ENCODE measurements at places on chromosomes 3 and 15.

- DNase-seq = no peak
Observed at GRCh38 chr3:171384101-171384891, 75.9 kb downstream of the TNIK start.

DNA sequence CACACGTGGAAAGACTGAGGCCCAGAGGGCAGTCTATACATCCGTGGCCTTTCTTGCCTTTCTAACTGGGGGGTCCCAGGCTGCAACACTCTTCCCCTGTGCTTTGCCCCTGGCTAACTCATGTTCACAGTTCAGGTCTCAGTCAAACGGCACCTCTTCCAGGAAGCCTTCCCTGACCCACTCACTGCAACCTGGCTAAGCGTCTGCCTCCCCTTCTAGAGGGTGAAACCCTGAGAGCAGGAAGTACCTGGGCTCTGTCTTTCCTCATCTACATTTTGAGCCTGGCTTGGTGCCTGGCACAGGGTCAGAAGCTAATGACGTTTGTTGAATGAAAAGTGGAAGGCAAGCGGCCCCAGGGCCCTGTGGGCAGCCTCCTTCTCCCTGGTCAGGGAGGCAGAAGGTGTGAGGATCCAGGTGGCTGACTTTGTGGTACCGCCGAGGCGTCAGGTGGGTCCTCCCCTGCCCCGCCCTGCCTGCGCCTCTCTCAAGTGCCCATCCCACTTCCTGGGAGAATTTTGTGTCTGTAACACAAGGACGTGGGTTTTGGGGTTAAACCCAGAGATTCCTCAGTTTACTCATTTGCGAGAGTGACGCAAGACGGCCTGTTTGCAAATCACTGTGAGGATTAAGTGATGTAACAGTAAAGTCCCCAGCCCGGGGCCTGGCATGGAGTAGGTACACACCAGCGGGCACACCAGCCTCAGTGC lies 32.1 kb downstream of the DNASE1L3 start:
- no peak for DNase-seq

DNA sequence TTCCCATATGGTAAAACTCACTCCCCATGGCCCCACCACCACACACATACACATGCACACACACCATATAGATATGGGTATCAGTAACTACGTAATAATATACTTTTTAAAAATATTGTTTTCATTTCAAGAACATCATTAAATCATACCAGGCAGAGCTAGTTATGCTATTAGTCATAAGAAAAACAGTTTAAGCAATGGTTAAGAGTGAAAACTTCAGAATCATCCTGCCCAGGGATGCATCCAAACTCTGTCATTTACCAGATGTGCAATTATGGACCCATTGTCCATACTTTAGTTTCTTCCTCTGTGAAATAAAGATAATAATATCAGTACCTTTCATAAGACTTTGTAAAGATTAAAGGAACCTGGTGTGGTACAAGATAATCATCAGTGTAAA lies 608.3 kb downstream of the RBMS3 start:
- DNase-seq = no peak

DNA sequence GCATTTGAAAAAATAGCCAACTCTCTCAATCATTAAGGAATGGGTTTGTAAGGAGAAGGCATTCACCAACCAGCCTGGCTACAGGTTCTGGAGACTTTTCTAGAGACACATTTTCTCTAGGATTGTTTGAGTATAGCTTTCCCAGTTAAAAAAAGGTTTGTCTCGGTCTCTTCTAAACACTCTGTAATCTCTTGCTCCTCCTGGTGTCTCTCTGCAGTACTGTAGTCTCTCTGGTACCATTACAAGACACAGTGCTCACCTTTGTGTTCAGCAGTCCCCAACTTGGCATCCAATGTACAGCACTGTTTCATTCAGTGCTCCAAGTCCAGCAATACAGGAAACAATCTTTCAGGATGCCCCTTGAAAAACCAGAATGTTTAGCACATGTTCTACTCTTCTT lies 534.4 kb downstream of the ZNF385D start:
- DNase-seq = no peak

DNA sequence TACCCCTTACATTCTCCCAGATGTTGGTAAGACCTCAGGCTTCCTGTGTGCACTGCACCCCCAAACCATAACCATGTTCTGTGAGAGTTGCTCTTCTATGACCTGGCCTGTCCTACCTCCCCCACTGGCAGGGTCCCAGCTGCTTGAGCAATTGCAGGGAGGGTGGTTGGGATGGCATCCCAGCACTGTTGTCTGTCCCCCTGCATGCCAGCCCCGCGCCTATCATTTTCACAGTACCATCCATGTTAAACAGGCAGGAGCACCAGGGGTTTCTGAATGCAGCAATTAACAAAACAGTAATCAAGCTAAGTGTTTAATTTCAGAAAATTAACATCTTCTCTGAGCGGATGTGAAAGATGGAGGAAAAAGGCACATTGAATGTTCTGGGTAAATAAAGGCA lies 345.5 kb downstream of the EPHB1 start:
- DNase-seq = no peak

DNA sequence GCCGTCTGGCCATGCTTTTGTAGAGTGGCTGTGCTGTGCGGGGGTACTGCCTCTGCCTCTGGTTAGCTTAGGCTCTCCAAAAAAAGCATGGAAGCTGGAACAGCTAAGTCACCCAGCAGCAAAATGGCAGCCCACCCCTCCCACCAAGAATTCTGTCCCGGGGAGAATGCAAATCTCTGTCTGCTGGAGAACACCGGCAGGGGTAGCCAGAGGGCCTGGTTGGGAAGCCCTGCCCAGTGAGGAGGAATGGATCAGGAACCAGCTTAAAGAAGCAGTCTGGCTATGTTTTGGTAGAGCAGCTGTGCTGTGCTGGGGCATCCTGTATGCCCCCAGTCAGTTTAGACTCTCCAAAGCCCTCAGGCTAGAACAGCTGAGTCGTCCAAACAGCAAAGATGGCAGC lies 56.2 kb upstream of the PTPRG start:
- DNase-seq = no peak

- DNase-seq = no peak
Observed at GRCh38 chr3:111758642-111759041, 100.4 kb upstream of the PHLDB2 start.

- DNase-seq = no peak
Observed at GRCh38 chr15:71515375-71516186, 294.8 kb upstream of the NR2E3 start.

DNA sequence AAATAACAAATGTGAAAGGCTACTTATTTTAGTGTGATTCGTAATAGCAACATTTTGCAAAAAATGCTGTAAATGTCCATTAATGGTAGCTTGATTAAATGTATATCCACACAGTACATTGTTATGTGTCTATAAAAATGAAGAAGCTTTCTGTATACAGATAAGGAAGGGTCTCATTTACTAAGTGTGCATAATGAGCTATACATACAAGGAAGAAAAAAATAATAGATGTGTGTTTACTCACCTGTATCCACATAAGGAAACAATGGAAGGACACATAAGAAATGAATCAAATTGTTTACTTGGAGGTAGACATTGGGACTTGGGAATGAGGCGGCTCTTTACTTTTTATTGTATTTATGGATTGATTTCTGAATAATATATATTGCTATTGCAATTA lies 34.9 kb downstream of the MED12L start:
- no peak for DNase-seq

GRCh38 chr15:41566121-41566885 lies 7.3 kb downstream of the TYRO3 start:
- no peak for DNase-seq

- no peak for DNase-seq
Observed at GRCh38 chr3:66656609-66657008, 155.8 kb upstream of the LRIG1 start.

- no peak for DNase-seq
Observed at GRCh38 chr3:181901626-181902025, 189.9 kb downstream of the SOX2 start.

DNA sequence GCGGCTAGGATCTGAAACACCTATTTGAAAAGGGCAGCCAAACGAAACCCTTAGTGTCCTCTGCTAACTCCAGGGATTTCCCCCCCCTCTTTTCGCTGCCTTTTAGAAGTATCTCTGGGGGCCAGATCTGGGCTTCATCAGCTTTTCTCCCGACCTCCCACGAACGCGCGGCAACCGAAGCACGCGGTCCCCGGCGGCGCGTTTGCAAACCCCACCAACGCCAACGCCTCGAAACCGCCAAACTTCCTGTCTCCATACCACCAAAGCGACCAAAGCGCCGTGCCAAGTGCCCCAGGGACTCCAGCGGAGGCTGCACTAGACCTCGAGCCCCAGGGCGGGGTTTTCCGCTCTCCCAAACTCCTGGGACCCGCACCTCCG lies 155.8 kb upstream of the FRMD4B start:
- no peak for DNase-seq

DNA sequence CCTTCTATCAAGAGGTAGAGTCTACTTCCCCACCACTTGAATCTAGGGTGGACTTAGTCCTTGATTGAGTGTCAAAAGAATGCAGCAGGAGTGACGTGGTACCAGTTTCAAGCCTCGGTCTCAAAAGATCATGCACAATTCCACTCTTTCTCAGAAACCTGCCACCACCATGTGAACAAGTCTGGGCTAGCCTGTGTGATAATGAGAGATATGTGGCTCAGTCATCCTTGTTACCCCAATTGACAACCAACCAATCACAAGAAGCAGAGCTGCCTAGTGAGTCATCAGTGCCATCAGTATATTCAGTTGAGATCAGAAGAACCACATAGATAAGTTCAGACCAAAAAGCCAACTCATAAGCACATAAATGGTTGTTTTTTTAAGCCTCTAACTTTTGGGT lies 374.5 kb downstream of the IL20RB start:
- no peak for DNase-seq

DNA sequence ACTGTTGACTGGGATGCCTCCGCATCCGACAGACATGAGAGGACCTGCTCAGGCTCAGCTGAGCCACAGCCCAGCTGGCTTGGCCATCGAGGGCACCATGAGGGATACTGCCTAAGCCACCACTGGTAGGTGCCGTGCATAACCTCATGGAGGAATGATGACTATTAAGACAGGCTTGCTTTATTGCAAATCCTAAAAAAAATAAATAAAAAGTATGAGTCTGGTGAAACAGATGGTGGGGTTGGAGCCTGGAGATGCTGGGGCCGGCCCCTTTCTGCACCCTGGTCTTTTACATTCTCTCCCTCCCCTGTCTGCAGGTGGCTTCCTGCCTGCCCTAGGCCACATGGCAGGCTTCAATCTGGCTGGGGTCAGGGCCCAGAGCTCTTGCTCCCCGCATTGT lies 24.0 kb upstream of the RAD18 start:
- no peak for DNase-seq

GRCh38 chr3:75171630-75172230 lies 492.4 kb upstream of the FRG2C start:
- DNase-seq = no peak

Data from stimulated activated CD8-positive, alpha-beta memory T cell treated with anti-CD3 and anti-CD28 coated beads, Interleukin-15, amount 100 ng/mL, for 48 hours (primary cell).